ENCODE measurements at places on chromosomes 6 and 20.

DNA sequence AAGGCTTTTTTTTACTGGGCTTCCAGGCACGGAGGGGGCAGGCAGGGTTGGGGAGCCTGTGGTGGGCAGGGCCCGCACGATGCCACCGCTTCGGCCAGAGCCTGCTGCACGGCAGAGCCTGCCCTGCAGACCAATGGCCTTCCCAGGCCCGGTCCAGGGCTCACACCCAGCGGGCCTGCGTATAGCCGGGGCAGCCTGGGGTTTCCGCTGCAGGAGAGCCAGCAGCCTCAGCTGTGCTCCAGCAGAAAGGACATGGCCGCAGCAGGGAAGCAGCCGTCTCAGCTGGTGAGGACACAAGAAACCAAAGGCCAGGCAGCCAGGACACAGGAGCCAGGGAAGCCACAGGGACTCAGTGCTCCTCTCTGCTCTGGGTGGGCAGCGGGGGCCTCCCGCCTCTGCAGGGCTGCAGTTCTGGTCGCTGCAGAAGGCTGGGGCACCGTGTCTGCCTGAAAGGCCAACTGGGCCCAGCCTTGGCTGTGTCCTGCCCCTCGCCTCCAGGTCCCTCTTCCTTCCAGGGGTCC, 90.6 kb downstream of the TTLL2 start:
- no peak for DNase-seq

GRCh38 chr20:2890742-2891141, 17.5 kb downstream of the PTPRA start:
- no peak for DNase-seq

DNA sequence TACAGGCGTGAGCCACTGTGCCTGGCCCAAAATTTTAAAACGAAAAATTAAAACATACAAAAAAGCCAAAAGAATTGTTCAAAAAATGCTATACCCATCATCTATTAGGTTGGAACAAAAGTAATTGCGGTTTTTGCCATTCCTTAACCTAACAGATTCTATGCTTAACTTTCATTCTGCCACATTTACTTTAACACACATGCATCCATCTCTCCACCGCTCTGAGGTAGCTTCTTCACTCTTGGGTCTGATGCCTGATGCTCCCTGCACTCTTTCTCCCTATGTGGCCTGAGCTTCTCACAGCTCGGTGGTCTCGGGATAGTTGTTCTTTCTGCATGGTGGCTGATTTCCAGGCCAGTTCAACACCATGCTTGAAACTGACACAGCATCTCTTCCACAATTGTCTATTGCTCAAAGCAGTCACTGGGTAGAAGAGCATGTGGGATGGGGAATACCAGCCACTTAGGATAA, 4.7 kb upstream of the MANBAL start:
- DNase-seq, result no peak

DNA sequence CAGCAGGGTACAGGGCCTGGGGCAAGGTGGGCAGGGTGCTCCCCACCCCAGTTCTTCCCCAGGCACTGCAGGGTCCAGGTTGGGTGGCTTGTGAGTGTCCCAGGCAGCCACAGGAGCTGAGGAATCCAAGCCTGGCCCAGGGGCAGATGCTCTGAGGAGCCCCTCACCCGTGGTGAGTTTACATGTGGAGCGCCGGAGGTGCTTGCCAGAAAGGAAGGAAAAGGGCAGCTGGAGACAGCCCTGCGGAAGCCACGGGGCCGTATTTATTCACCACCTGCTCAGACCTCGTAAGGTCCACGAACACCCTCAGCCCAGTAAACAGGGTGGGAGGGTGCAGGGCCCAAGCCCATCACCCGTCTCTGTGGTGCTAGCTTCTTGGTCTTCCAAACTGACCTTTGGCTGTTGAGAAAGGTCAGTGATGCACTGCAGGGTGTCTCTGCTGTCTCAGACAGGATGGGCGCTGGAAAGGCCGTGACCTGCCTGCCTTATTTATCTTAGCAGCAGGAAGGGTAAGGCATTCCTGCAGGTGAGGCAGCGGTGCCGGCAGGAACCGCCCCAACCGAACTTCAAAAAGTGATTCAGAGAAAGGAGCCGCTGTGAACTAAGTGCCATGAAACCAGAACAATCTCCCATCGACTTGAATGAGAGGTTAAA, 4.0 kb upstream of the FRMD1 start:
- DNase-seq, result no peak

- DNase-seq, result no peak
These were observed 43.9 kb upstream of the CD93 start for GRCh38 chr20:23129891-23130621.

- no peak for DNase-seq
These were observed 60.9 kb downstream of the C6orf58 start for GRCh38 chr6:127637830-127638409.

- no peak for DNase-seq
These were observed 79.0 kb upstream of the LAMA2 start for GRCh38 chr6:128803911-128804310.

DNA sequence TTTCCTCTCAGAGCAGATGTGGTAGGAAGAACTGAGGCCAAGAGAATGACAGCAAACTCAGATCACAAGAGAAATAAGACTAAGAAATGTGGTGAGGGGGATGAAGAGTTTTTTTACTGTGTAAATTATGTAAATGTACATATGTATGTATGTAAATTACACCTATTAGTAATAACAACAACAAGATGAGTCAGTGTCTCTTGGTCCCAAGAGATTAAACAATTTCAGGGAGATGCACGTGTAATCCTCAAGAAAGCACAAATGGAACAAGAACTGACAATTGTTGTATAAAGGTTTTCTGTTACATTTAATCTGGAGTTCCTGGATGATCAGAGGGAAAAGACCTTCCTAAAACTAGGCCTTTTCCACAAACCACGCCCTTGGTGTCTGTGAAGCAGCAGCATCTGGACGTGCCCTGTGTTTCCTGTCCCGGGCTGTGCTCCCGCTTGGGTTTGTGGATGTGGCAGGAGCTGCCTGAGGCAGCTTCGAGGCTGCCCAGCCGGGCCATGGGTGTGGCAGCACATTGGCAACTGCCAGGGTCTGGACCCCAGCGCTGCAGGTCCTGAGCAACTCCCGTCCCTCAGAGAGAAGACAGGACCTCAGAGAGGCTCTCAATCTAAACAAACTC, 994 bp downstream of the CLDN20 start:
- no peak for DNase-seq

DNA sequence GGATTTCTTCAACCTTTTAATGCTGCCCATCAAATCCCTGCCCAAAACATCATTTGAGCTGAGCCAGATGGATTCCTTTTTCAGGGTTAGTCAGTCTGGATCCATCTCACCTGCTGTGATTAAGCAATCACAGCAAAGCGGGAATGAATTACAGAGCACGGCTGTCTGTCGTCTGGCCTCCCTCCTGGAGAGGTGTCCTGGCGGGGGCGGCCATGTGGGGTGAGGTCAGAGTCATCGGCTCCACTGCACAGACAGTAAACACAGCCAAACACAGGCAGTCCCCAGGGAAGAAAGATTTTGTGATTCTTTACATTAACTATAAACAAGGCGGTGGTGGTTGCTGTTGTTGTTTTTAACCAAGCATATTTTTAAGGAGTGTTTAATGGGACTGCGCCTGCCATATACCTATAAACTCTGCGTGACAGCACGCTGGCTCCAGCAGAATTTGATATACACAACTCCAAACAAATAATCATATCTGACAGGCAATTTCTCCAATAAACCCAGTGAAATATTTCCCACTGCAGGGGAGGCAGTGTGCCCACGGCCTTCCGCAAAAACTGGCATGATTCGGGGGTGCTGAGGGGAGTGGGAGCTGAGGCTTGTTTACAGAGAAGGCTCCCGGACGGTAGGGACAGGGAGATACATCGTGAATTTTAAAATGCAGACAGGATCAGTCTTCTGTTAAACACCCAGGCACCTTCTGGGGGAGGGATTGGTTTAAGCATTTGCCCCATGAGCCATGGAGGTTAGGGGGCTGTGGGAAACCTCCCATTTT, 232.0 kb upstream of the PMEPA1 start:
- DNase-seq, result no peak

DNA sequence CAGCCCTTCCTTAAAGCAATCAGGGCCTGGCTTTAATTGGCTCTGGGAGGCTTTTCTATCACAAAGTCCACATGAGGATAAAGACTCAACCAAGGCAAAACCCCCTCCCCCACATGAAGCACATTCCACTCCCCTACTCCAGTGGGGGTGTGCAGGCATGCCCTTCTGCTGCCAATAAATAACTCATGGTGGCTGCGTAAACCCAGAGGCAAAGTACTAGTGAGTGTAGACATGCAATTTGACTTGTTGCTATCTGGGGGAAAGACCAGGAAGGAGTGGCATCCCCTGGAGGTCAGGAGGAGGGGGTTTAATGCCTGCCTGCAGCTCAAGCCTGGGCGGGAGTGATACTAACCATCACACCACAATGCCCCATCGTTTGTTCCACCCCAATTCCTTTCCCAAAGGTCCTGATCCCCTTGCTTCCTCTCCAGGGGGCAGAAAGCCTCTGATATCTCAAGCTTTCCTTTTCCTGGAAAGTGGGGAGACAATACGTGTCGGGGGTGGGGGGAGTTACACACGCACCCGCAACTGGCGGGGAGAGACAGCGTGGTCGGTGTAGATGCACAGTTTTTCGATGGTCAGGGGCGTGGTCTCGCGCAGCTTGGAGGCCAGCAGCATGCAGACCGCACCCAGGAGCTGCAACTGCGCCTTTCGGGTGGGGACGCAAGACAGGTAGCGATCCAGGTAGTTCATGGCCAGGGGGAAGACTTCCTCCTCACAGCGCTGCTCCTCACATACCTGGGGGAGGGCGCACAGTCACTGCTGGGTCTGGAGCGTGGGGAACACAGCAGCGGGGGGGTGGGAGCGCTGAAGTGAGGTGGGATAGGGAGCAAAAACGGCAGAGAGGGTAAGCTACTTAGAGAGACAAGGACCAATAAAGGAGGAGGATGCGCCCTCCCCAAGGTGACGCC, 1.5 kb downstream of the CCND3 start:
- no peak for DNase-seq

- no peak for DNase-seq
These were observed 541.8 kb upstream of the NRSN1 start for GRCh38 chr6:23584134-23584763.

DNA sequence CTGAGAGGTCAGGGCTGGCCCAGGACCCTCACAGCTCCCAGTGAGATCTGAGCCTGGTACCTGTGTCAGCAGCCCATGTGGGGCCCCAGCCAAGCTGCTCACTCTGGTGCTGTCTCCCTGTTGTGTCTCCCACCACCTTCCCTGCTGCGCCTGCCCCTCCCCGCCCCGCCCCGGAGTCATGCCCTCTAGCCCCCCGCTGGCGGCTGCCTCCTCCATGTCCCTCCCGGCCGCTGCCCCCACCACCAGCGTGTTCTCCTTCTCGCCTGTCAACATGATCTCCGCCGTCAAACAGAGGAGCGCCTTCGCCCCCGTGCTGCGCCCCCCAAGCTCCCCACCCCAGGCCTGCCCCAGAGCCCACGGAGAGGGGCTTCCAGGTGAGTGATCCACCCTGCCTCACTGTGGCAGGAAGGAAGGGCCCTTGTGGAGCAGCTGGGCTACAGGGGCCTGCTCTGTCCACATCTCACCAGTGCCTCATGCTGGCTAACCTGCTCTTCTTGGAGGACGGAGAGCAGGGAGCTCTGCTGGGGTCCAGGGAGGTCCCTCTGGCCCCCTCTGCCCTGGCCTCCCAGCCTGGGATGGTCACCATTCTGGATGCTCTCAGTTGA, 44.9 kb downstream of the CPXM1 start:
- DNase-seq, result no peak

GRCh38 chr6:167796192-167796981, 30.3 kb upstream of the AFDN start:
- DNase-seq, result no peak

DNA sequence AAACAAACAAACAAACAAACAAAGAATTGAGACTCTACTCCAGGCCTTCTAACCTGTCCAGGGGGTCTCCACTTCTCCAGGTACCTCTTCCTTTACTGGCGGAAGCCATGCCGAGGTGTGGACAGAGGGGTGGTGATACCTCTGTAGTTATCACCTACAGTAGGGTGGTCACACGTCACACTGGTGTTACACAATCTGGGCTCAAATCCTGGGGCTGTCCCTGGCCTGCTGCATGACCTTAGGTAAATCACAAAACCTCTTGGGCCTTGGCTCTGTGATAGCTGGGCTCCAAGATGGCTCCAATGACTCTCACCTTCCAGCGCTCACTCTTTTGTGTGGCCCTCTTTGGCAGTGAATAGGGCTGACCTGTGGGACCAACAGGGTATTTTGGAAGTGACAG, 76.8 kb upstream of the ZNFX1 start:
- DNase-seq, result no peak

GRCh38 chr6:150195996-150196417, 53.2 kb downstream of the PPP1R14C start:
- no peak for DNase-seq

DNA sequence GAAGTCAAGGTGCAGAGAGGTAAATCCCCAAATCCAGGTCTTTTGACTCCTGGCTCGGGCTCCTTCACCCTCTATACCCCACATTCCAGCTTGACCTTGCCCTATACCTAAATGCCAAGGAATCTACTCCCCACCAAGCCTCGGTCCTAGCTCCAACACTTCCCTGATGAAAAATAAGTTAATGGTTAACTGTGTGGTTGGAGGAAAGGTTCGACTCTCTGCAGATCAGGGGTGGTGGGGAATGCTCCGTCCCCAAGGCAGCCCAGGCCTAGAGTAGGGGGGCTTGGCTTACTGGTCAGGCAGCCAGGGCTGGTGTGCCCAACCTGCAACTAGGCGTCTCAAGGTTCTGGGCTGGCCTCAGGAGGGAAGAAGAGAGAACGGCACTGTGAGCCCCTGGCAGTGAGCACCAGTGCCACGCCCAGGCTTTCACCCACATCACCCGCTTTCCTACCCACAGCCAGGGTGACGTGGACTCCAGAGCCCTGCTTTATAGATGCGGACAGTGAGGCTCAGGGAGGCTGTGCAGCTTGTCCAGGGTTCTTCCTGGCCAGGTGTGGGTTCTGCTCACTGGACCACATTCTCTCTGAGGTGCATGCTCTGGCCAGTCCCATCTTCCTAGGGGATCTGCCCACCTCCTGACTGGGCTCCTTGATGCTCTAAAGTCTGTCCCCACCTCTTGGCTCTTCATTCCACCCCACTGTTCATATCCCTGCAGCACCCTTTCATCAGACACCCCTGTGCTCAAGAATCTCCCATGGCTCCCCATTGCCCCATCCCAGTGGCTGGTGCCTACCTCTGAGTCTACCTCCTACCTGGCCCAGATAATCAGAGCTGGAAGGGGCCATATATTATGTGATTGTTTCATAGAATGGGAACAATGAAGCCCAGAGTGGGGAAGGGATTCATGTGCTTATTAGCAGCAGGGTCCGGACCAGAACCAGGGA, 8.2 kb downstream of the SPDEF start:
- no peak for DNase-seq

GRCh38 chr20:43949741-43950618, 35.3 kb downstream of the TOX2 start:
- DNase-seq, result peak; percentile 50

- no peak for DNase-seq
These were observed 159.1 kb downstream of the TFAP2C start for GRCh38 chr20:56788041-56788670.

- DNase-seq, result no peak
These were observed 66.2 kb downstream of the GNAS-AS1 start for GRCh38 chr20:58784321-58785074.

DNA sequence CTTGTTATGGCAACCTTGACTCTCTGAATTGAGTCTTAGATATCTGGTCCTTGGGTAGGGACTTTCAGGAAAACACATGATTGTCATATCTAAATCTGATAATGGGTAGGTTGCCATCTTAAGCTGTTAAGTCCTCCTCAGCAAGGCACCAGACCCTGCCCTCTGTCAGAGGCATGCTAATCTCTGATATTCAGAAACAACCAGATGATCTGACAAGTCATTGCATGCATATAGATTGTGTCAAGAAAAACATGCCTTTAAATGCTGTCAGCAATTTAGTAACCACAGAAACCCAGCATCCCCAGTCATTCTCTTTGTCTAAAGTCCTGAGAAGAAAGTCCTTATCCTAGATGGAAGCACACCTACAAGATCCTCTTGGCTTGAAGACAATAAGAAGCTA, 149.1 kb downstream of the EDN1 start:
- no peak for DNase-seq

Data from stimulated activated CD4-positive, alpha-beta T cell treated with anti-CD3 and anti-CD28 coated beads, Interleukin-1b, Interleukin-23, amount 100 ng/mL, for 1 hour (primary cell).